Osteocyte (in vitro differentiated cells): ENCODE measurements at places on chromosomes 11 and 22. TPM values are rescaled to one million over a fixed set of nuclear protein-coding genes. Genes with fewer than 3 reads are reported as not detected.

DNA sequence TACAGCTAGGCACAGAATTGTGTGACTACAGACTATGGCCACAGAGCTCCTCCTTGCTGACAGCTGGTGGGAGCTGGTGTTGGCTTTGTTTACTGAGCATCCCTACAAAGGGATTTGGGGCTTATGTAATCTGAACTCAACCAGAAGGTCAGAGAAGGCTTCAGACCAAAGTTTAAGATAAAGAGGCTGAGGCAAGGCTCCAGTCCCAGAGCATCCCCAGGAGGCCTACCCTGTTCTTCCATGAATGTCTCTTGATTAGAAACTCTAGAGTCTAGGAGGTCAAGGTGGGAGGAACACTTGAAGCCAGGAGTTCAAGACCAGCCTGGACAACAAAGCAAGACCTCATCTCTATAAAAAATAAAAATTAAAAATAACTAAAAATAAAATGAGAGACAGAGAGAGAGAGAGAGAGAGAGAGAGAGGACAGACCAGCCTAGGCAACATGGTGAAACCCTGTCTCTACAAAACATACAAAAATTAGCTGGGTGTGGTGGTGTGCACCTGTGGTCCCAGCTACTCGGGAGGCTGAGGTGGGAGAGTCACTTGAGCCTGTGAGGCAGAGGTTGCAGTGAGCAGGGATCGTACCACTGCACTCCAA lies 125.5 kb upstream of the SERPIND1 start:
- no peaks in the 10 kb centered on the region for H3K4me1 ChIP-seq
- peaks cover 12% of the 10 kb centered on the region for H3K27me3 ChIP-seq
- no peak overlapping the region for H3K4me3 ChIP-seq
- DNase-seq: no peak

- peaks cover 8% of the 10 kb centered on the region for H3K36me3 ChIP-seq
- no peak for DNase-seq
- no peak overlapping the region for H3K4me3 ChIP-seq
- peaks cover 41% of the 10 kb centered on the region for H3K27me3 ChIP-seq
- H3K27ac ChIP-seq: no peak overlapping the region
Measured at GRCh38 chr11:61985869-61986268, 18.4 kb upstream of the FTH1 start.

GRCh38 chr11:119352857-119353260 lies 6.4 kb upstream of the MFRP start:
- no peak overlapping the region for H3K4me3 ChIP-seq
- H3K27ac ChIP-seq: no peak overlapping the region
- H3K4me1 ChIP-seq: peaks cover 8% of the 10 kb centered on the region
- H3K27me3 ChIP-seq: peaks cover 33% of the 10 kb centered on the region

- H3K27me3 ChIP-seq: peaks cover 3% of the 10 kb centered on the region
- peak; percentile 84 for DNase-seq
- no peaks in the 10 kb centered on the region for H3K4me1 ChIP-seq
- no peaks in the 10 kb centered on the region for H3K36me3 ChIP-seq
- no peak overlapping the region for H3K4me3 ChIP-seq
Measured at GRCh38 chr11:116691771-116692177, 81.0 kb downstream of the BUD13 start.

GRCh38 chr22:38760477-38761201 lies 4.8 kb upstream of the SUN2 start:
- H3K36me3 ChIP-seq: no peaks in the 10 kb centered on the region
- DNase-seq: no peak
- H3K4me1 ChIP-seq: peaks cover 31% of the 10 kb centered on the region
- H3K4me3 ChIP-seq: no peak overlapping the region
- H3K27ac ChIP-seq: no peak overlapping the region
- no peaks in the 10 kb centered on the region for H3K27me3 ChIP-seq

The POU2AF2 gene
- total RNA-seq: not detected in 2 replicates

DNA sequence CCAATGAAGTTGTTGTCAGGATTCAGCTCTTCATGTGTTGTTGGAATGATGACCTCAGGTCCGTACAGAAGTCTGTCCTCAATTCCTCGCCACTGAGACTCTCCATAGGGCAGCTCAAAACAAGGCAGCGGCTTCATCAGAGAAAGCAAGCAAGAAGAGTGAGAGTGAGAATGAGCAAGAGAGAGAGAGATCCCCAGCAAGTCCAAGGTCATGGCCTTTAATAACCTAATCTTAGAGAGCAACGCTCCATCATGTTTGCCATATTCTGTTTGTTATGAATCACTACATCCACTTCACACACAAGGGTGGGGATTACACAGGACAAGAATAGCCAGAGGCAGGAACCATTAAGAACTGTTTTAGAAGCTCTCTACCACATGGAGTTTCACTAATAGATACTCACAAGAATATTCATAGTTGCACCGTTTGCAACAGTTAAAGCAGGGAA lies 23.3 kb upstream of the MMP7 start:
- no peaks in the 10 kb centered on the region for H3K27me3 ChIP-seq
- H3K4me1 ChIP-seq: no peaks in the 10 kb centered on the region
- H3K36me3 ChIP-seq: no peaks in the 10 kb centered on the region
- DNase-seq: no peak

DNA sequence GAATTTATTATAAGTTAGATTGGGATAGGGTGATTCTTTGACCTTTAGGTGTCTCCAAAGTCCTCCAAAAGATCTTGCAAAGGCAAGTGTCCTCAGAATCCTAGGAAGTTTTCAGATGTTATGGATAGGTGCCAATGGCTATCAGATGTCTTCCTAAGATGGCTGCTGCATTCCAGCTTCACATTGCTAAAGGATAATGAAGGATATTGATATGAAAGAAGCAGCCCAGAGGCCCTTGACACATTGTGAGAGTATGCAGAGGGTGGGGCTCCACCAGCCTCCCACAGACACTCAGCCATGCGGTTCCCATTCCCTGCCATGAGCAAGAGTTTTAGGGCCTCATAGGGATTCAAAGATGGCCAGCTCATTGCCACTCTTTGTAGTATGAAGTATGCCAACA lies 22.3 kb upstream of the GLYATL2 start:
- no peak overlapping the region for H3K27ac ChIP-seq
- no peaks in the 10 kb centered on the region for H3K27me3 ChIP-seq
- DNase-seq: no peak
- H3K4me3 ChIP-seq: no peak overlapping the region
- H3K36me3 ChIP-seq: no peaks in the 10 kb centered on the region
- H3K4me1 ChIP-seq: no peaks in the 10 kb centered on the region

The TRPC6 gene
- 40.7 and 43.8 TPM in 2 replicates for total RNA-seq

DNA sequence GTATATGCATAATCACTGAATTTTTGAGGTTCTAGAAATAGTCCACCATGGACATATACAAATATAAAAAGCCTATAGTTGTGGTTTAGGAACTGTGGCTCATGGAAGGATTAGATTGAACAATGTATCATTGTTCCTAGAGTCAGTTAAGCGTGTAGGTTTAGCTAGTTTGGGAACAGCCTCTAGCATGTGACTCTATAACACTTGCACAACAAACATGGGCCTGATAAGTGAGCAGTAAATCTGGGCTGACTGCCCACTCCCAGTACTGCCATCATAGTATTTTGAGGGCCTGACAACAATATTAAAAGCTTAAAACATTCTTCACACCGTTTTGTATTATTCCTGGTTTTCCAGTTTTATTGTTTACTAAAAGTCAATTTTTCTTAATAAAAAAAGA lies 47.0 kb downstream of the YAP1 start:
- DNase-seq: no peak
- H3K27ac ChIP-seq: no peak overlapping the region
- peaks cover 7% of the 10 kb centered on the region for H3K36me3 ChIP-seq
- H3K4me3 ChIP-seq: no peak overlapping the region
- H3K4me1 ChIP-seq: peaks cover 73% of the 10 kb centered on the region

- H3K27ac ChIP-seq: no peak overlapping the region
- H3K27me3 ChIP-seq: no peaks in the 10 kb centered on the region
Measured at GRCh38 chr11:98411777-98412176, 609.0 kb upstream of the CNTN5 start.

- H3K36me3 ChIP-seq: no peaks in the 10 kb centered on the region
- DNase-seq: peak; percentile 81
- peaks cover 66% of the 10 kb centered on the region for H3K4me1 ChIP-seq
Measured at GRCh38 chr22:39175353-39176142, 23.1 kb upstream of the CBX7 start.

DNA sequence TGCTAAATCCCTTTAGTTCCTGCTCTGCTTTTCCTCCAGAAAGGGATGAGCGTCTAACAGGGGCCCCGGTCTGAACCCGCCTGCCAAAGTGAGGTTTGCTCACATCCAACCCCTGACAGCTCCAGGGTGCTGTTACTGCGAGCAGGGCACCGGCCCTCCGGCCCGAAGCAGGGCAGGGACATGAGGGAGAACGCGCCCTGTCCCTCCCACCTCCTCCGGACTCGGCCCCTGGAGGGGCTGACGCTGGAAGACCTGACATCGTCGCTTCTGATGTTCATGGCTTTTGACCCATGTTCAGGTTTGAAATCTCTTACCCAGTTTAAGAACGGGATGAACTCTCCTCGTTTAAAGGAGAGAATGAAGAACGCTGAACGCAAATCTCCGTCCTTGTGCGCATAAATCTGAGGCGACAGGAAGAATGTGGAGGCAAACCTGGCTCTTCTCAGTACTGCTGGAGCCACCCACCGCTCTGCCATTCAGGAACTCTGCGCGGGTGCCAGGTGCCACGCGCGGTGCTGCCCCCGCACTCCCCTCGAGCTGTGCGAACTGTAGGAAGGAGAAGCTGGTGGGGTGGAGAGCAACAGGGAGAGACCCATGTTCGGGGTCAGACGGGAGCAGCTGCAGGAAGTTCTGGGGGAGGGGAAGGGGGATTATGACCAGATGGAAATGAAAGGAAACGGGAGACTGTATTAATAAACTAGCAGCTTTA lies 826 bp upstream of the EEF1G start:
- DNase-seq: no peak
- H3K36me3 ChIP-seq: peaks cover 32% of the 10 kb centered on the region
- H3K27ac ChIP-seq: peak overlapping the region; percentile 99
- H3K4me3 ChIP-seq: peak overlapping the region; percentile 95
